ENCODE measurements at places on chromosomes 5 and 9.

GRCh38 chr9:37187292-37187691 lies 66.9 kb downstream of the ZCCHC7 start:
- DNase-seq = peak; percentile 6

GRCh38 chr5:72443883-72444282 lies 63.3 kb downstream of the ZNF366 start:
- DNase-seq = no peak

DNA sequence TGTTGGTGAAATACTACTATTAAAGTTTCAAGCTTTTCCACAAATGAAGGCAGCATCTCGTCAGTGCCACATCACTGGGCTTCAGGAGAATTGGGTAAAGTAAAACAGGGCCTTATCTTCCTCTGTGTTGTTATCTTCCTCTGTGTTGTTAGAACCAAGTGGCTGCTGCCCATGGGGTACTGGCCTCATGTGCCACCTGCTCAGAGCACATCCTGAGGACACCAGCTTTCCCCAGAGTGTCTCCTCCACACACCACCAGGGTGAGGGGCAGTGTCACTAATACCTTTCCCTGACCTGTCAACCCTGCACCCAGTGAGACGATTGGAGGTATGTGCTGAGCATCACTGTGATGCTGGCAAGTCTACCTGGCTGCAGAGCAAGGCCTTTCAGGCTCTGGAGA lies 499.9 kb downstream of the SEMA5A start:
- DNase-seq = no peak

DNA sequence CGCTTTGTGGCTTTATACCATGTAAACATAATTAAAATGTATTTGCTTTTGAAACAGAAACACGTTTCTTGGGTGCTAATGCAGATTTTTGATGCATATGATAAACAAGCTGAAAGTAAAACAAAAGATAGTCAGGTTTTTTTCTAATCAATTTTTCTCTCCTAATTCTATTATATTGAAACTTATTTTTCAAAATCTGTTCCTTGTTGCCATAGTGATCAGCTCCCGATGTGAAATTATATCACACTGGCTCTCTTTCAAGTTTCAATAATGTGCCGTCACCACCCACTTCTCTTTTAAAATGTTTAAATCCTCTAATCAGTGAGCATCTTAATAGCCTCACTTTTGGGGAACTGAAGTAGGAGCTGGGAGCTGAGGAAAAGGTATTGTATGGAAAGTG lies 36.4 kb upstream of the DAPK1 start:
- DNase-seq = no peak

- no peak for DNase-seq
Observed at GRCh38 chr5:143188083-143188482, 215.4 kb downstream of the NR3C1 start.

All from brain microvascular endothelial cell (primary cell).